ENCODE measurements at places on chromosomes 2 and 18.

- DNase-seq, result no peak
These were observed 216.3 kb downstream of the C1D start for GRCh38 chr2:67846370-67847070.

- DNase-seq, result no peak
These were observed 32.4 kb downstream of the BCL11A start for GRCh38 chr2:60520917-60521539.

DNA sequence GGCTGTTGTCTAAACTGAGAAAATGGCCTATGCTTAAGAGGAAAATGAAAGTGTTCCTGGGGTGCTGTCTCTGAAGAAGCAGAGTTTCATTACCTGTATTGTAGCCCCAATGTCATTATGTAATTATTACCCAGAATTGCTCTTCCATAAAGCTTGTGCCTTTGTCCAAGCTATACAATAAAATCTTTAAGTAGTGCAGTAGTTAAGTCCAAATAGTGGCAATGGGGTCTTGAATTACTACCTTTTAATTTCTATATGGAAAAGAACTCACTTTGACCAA, 13.8 kb upstream of the ALLC start:
- DNase-seq, result no peak

GRCh38 chr2:62177392-62178049, 18.4 kb upstream of the B3GNT2 start:
- no peak for DNase-seq
